ENCODE measurements at places on chromosomes 16 and 17.

- DNase-seq, result no peak
Measured at GRCh38 chr16:69302301-69302700, 8.8 kb upstream of the VPS4A start.

- DNase-seq, result no peak
Measured at GRCh38 chr17:46060461-46060860, 61.4 kb downstream of the STH start.

DNA sequence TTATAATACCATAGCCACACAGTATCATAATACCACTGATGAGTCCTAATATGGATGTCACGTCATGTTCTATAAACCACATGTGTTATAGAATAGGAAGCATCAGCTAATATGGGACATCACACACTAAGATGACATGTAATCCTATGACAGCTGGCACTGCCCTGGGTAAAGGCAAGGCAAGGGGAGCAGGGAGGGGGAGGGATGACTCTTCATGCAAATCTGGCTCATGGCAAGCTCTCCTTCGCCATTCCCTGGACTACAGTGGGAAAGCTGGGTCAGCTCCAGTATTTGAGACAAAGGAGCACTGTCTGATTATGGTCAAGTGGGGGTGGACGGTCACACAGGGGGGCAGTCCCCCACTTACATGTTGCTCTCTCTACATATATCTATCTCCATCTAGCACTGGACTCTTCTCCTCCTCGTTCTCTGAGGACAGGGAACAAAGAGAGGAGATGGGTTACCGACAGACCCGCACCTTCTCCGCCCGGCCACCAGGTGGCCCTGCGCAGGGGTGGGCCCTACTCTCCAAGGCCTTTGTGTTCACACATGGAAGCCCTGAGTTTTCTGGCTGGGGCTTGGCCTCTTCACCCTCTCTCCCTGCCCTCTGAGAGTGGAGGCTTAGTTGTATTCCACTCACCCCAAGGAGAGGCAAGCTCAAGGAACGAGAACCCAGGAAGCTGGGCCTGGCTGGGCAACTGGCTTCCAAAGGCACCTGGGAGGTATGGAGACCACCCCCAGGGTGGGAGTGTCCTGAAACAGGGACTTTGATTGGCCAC lies 23.4 kb upstream of the MPO start:
- DNase-seq, result peak; percentile 64

DNA sequence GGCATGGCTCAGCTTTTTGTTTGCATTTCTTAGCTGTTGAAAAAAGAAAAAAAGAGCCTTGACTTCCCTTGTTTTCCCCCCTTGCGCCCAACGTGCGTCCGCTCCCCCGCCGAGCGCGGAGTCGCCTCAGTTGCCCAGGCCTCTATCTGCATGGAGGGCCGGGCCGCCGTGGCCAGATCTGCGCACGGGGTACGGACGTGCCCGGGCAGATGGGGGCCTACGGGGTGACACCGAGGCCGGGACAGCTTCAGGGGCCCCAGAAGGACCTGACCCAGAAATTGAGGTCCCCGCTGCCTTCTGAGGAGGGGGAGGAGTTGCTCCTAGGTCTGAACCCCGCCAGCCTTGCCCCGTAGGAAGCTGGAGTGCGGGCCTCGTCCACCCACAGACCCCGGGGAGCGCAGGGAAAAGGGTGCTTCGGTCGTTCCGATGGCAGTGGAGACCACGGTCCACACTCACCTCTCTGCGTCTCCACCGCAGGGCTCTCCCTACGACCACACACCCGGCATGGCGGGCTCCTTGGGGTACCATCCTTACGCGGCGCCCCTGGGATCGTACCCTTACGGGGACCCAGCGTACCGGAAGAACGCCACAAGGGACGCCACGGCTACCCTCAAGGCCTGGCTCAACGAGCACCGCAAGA lies 1.5 kb downstream of the IRX5 start:
- no peak for DNase-seq

DNA sequence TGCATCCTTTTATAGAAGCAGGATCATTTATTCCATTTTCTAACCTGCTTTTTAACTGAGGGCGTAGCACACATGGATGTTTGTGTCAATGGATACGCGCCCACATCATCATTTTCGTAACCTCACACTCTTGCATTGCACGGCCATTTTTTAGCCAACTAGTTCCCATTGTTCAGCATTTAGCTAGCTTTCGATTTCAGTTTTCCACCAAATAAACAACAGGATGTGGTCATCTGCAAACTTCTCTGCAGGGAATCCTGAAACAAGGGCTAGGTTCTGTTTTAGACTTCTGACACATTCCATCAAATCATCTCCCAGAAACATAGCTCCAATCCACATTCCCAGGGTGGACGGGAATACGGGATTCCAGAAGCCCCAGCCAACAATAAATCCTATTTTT lies 6.4 kb downstream of the CYB561 start:
- DNase-seq, result no peak

- DNase-seq, result peak; percentile 19
Measured at GRCh38 chr16:88701581-88702370, 4.4 kb downstream of the RNF166 start.

GRCh38 chr16:51971184-51971583 lies 575.8 kb downstream of the TOX3 start:
- no peak for DNase-seq

DNA sequence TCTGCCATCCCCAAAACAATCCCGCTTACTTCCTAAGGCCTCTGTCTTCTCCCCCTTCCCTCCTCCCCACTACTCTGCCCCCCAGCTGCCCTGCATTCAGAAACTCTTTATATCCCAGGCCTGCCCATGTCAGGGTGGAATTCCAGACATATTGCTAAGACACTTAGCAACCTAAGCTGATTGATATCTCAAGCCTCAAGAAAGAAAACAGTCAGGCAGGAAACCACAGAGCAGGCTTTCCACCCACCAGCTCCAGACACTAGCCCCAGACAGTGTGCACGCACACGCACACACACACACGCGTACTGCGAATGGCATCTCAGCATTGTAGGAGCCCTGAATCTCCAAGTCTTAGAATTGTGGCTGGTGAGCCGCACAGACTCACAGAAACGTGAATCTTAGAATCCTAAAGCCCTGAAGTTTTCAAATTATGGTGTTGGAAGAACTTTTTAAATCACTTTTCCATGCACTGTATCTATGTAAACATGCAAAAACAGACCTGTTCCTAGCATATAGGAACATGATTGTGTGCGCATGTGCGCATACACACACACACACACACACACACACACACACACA lies 8.8 kb upstream of the LPCAT2 start:
- DNase-seq, result no peak
